ENCODE measurements at places on chromosomes 11 and 22. TPM values are rescaled to one million over a fixed set of nuclear protein-coding genes. Genes with fewer than 3 reads are reported as not detected.

MMP7 gene
- total RNA-seq = 40.5 TPM

CBLIF gene
- total RNA-seq = not detected

RHOD gene
- 23.6 TPM for total RNA-seq

OR51B5 gene
- total RNA-seq = not detected

Measured in uterus (tissue), 4 donors.